Cerebellar nuclear complex (tissue), 1 donor: ENCODE measurements at places on chromosomes 1 and 21.

DNA sequence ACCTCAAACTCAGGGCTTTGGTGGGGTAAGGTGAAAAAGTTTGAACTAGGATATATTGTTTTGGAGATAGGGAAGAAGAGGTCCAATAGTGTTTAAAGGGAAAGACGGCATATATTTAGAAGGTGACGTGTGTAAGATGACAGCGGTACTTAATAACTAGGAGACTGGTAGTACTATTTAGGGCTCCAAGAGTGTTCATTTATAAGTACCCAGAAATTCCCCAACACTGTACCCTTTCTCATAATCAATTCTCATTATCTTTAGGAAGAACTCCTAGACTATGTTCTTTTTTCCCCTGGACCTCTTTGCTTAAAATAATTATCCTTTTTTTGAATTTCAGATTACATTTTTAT is 1.5 kb downstream of the LYPLAL1 start:
- DNase-seq: no peak

GRCh38 chr1:39639305-39640130 is at the start of gene HEYL:
Gene HEYL, minus strand, starts transcription at chr1:39639643. Its CDS starts 18 bp downstream, at chr1:39639625.
- no peak for DNase-seq

DNA sequence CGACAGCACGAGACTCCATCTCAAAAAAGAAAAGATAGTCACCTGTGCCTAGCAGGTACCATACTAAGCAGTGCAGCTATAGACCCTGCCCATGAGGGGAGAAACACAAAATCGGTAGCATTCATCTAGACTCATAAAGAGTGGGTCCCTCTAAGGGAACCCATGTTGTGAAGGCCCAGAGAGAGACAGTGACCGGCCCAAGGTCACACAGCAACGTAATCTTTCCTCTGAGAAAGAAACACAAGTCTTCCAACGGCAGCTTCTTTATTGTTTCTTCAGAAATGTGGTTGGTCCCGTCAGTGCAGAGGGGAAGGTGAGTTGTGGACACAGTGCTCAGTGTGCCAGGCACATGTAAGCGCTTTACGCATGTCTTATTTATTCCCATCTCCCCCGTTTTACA is 198.6 kb upstream of the TMEM51 start:
- no peak for DNase-seq

DNA sequence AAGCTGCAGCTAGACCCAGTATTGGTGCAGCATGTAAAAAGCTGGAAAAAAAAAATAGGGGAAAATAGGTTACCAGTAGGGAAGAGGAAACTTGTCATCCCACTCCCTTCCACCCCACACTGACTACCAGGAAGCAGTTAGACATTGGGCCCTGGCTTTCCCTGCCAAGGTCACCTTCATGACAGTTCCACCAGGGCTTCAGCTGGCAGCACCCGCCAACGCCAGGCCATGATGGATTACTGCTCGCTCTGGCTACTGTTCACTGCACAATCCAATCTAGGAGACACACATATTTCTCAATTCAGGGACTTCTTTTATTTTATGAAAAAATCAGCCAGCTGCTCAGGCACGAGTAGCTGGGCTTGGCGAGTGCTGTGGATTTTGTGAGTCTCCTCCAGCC is 127.7 kb downstream of the DMRTA2 start:
- no peak for DNase-seq

- no peak for DNase-seq
Observed at GRCh38 chr1:93701629-93702028, 20.0 kb upstream of the BCAR3 start.

DNA sequence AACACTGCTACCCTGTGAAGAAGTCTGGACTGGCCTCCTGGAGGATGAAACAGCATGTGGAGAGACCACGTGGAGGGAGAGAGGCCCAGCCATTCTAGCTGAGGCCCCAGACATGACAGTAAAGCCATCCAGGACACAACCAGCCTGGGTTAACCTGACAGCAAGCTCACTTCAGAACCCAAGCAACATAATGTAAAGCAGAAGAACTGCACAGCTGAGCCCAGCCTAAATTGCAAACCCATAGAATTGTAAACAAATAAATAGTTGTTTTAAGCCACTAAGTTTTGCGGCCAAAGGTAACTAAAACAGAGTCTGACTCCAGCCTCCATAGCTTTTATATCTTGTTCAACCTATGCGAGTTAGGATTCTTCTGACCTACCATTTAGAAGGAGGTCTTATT is 97.2 kb upstream of the L1TD1 start:
- DNase-seq: no peak

DNA sequence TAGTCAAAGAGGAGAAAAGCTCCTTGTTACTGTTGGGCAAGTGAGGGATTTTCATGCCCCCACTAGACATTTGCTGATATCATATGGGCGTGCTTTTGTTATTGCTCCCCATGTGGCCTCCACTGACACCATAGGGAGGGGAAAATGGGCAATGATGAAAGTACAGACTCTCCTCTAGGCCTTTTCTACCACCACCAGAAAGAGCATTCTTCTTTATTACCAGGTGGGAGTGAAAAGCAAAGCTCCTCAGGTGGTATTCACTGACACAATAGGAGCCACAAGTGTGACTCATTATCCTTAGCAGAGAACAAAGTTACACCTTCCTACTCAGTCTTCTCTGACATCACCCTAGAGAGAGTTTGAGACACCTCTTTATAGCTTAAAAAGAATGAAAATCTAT is 667.1 kb downstream of the LTN1 start:
- no peak for DNase-seq

DNA sequence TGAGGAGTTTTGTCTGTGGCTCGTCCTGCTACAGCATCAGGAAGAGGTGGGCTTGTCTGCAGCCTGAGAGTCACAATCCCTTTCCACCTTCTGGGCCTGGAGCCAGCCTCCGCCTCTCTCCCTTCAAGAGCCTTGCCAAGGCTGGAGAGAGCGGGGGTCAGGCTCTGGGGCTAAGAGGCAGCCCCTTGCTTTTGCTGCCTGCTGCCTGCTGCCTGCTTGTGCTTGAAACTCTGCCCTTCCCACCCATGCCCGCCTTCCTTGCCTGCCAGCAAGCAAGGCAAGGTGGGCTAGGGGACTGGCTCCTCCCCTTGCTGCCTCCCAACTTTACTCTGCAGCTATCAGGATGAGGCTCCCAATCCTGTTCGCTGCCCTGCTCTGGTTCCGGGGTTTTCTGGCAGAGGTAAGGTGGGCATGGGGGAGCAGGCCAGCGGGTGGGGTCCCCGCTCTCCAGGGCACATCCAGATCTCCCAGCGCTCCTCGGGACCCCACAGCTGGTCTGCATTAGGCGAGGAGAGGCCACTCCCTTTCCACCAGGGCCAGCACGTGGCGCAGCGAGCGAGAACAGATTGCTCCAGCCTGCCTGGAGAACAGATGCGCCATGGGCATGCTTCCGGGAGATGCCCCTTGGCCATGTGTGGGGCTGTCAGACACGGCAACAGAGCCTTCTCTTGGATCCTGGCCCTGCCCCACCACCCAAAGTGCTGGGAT is 7.5 kb upstream of the PTPN7 start:
- DNase-seq: no peak

- DNase-seq: peak; percentile 35
Observed at GRCh38 chr1:242467556-242468145, 56.8 kb downstream of the PLD5 start.

DNA sequence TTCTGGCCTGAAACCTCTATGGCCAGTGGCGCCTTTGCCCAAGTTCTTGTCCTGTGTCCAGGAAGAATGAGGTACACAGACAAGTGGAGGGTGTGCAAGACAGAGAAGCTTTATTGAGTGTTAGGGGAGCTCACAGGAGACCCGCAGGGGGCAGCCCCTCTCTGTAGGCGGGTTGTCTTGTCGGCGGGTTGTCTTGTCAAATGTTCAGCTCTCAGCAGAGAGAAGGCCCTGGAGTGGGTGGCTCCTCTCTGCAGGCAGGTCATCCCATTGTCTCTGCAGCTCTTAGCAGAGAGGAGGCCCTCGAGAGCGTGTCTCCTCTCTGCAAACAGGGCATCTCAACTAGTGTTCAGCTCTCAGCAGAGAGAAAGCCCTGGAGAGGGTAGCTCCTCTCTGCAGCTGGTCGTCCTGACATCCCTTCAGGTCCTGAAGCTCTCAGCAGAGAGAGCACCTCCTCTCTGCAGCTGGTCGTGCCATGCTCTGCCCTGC is 11.0 kb downstream of the COL6A2 start:
- no peak for DNase-seq

DNA sequence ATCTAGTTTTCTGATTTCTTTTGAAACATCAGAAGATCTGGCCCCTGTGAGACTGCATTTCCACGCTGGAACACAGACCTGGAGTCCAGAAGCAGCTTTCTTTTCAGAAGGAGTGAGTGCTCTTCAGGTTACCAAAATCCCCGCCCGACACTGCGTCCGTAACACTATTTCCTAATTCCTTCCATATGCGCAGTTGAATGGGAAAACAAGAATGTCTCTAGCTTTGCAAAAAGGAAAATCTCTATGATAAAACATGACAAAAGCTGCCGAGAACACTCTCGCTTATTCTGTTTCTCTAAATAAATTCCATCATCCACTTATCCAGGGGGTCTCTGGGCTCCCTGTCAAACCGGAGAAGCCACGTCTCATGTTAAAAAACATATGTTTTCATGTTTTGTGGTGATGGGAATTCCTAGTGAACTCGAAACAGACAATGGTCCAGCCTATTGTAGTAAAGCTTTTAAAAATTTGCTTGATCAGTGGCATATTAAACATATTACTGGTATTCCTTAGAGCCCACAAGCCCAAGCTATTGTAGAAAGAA is 67.7 kb downstream of the PLD5 start:
- DNase-seq: no peak

- no peak for DNase-seq
Observed at GRCh38 chr1:116956378-116956777, 45.2 kb upstream of the CD101 start.

DNA sequence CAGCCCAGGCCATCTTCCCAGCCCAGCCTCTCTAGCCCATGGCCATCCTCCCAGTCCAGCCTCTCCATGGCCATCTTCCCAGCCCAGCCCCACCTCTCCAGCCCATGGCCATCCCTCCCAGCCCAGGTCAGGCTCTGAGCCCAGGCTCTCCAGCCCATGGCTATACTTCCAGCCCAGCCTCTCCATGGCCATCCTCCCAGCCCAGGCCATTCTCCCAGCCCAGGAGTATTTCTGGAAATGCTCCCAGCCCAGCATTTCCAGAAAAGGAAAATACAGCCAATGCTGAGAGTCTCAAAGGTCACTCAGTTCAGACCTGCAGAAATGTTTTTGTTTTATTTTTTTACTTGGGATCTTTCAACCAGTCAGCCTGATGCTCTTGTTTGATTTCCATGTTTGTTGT is 70.0 kb upstream of the ZNF281 start:
- DNase-seq: no peak

DNA sequence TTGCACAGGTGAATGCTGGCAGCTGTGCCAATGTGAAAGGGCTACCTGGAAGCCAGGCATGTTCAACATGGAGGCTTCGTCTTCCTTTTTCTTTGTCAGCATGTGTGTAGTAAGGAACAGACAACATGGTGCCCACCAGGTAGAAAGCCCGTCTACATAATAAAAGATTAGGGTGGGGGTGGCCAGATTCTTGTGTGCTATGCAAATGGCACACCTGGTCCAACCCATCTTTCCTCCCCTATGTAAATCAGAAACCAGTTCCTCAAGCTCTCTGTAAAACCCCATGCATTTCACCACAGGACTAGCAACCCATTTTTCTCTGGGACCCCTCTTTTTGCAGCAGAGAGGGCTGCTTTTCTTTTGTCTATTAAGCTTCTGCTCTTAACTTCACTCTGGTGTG is 72.3 kb upstream of the ZP4 start:
- DNase-seq: no peak

GRCh38 chr1:207713529-207713928 is 38.3 kb upstream of the CD46 start:
- DNase-seq: no peak

- no peak for DNase-seq
Observed at GRCh38 chr1:153961421-153961820, 1.9 kb downstream of the SLC39A1 start.

DNA sequence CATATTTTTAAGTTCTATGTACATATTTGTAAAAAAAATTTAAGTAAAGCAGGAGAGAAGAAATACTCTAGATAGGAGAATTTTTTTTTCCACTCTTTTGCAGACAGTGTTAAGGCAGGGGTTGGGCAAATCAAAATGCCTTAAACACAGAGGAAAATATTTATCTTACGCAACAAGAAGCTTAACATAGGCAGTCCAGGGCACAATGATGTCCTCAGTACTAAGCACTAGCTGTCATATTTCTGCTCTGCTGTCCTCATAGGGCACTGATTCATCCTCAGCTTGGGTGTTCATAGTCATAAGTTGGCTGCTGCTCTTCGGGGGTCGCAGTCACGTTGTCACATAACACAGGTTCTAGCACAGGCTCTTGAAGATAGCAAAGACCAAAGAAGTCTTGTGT is 247.4 kb downstream of the PTBP2 start:
- no peak for DNase-seq

DNA sequence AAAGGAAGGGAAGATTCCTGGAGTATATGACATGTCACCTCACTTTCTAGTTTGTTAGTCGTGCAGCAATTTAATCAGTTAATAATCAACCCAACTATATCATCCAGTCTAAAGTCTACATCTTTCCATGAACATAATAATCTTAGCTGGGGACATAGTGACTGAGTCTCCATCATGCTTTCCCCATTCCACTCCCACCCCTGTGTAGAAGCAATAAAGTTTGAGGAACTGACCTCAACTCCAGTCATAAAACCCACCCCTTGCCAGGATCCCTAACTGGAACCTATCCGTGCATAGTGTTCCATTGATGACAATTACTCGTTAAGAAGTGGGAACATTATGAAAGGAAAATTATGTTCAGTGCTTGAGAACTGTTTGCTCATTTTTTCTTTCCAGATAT is 48.9 kb upstream of the MROH9 start:
- DNase-seq: no peak

GRCh38 chr21:41366522-41367151 is 4.8 kb downstream of the MX2 start:
- no peak for DNase-seq

DNA sequence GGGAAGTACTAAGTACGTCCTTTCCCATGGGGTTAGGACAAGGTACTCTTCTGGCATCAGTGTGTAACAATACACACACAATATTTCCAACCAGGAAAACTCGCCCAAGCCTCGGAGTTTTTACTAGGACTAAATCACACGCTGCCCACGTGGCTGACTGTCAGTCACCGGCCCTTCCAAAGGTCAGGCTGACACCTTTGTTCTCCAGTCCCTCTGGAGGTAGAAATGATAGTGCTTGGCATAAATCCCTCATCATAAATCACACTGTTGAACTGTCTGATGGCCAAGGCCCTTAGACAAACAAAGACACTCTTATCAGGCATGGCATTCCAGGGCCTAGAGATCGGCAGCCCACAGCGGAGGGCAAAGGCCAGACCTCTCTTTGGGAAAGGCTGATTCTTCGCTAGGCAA is 16.9 kb upstream of the SLAMF9 start:
- no peak for DNase-seq
